SIG-M5 (cell line): ENCODE measurements at places on chromosomes 13 and 19.
A peak's percentile ranks its signal among the peaks of the same experiment; 100 is the strongest.

GRCh38 chr19:20333508-20333907 is 166.5 kb downstream of the ZNF486 start:
- DNase-seq, result no peak

- no peak for DNase-seq
Measured at GRCh38 chr19:38949580-38950367, 19.0 kb downstream of the MRPS12 start.

DNA sequence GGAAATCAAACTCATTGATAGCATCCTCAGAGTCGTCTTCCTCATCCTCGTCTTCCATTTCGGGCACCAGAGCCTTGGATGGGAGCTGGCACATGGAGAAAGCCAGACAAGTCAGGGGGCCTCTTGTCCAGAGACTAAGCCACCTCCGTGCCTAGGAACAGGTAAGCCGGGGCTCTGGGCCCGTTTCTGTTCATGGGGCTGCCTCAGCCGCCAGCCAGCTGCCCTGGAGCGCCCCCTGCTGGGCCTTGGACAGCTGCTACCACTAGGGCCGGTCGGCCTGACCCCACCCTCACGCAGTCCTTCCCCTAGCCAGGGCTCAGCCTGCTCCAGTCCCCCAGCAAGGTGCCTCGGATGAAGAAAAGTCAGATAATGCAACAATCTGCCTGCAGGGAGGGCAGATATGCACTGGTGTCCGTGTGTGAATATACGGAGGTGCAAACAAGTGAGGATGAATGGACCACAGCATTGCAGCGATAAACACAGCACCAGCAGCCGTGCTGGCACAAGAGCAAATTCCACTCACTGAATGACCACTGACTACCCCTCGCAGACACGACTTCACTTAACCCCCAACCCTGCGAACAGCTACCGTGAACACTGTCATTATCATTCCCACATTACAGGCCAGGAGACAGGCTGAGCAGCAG is 11.9 kb upstream of the PRKD2 start:
- DNase-seq, result no peak

GRCh38 chr13:38685974-38686576 is 802 bp upstream of the FREM2 start:
- no peak for DNase-seq

- peak; percentile 25 for DNase-seq
Measured at GRCh38 chr13:32426191-32426989, 1.5 kb downstream of the N4BP2L1 start.

DNA sequence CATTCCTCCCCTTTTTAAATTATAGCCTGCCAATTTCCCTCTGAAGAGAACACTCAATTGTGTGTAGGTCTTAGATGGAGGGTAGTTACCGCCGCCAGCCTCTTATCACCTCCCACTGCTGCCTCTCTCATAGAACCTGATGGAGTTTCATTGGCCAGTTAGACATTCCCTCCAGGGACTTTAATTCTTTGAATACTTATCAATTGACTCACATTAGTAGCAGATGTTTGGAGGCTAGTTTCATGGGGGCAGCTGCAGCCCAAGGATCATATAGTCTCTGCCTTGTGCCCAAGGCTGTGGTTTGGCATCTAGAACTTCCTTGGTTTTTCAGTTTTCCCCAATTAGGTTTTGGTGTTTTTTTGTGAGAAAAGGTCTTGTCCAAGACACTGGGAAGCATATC is 318.9 kb upstream of the HTR2A start:
- no peak for DNase-seq

- DNase-seq, result no peak
Measured at GRCh38 chr13:98797456-98797855, 45.0 kb upstream of the SLC15A1 start.

GRCh38 chr13:23470790-23471614 is 37.5 kb upstream of the SACS start:
- DNase-seq, result no peak

DNA sequence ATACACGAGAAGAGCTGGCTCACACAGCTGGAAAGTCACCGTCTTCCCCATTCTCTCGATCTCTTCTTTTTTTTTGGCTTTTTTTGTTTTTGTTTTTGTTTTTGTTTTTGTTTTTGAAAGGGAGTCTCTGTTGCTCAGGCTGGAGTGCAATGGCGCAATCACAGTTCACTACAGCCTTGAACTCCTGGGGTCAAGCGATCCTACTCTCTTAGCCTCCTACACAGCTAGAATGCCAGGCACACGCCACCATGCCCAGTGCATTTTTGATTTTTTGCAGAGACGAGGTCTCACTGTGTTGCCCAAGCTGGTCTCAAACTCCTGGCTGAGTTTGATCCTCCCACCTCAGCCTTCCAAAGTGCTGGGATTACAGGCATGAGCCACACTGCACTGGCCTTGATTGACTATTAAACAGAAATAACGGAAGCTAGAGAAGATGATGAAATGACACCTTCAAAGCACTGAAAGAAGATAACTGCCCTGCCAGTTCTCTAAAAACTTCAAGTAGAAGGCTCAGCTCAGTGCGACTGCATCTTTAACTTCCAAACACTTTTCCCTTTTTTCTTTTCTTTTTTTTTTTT is 4.0 kb downstream of the FXYD3 start:
- no peak for DNase-seq

- DNase-seq, result no peak
Measured at GRCh38 chr13:76216729-76217128, 580.6 kb downstream of the LMO7 start.

GRCh38 chr19:871446-872265 is 12.2 kb downstream of the CFD start:
- no peak for DNase-seq

GRCh38 chr13:42859760-42860159 is 78.4 kb downstream of the FAM216B start:
- DNase-seq, result no peak

GRCh38 chr13:69903081-69903480 is 204.5 kb upstream of the ATXN8OS start:
- DNase-seq, result no peak

- no peak for DNase-seq
Measured at GRCh38 chr19:628168-628567, 5.2 kb downstream of the POLRMT start.

DNA sequence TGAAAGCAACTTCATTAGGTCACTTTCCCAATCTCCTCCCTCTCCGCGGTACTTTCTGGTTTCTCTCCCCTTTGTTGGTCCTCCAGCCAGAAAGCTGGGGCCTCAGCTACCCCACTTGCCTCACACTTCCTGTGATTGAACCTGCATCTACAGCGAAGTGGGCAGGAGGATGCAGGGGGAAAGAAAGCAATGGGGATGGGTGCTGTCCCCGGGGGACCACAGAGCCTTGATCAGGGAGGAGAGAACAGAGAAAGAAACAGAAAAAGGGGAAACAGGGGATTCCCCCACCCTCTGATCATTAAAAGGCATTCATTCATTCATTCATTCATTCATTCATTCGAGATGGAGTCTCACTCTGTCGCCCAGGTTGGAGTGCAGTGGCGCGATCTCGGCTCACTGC is 74.2 kb downstream of the TRPM4 start:
- no peak for DNase-seq

- DNase-seq, result no peak
Measured at GRCh38 chr19:32666084-32666483, 8.9 kb downstream of the ANKRD27 start.

GRCh38 chr13:90800082-90800746 is 547.3 kb upstream of the MIR17HG start:
- DNase-seq, result no peak

- DNase-seq, result no peak
Measured at GRCh38 chr19:33269016-33269415, 33.3 kb downstream of the CEBPA start.

- no peak for DNase-seq
Measured at GRCh38 chr13:44744880-44745633, 168.9 kb upstream of the TSC22D1 start.
